8988T (cell line): ENCODE measurements at places on chromosomes 2 and 18.

GRCh38 chr2:33500177-33500576 lies 23.7 kb downstream of the RASGRP3 start:
- no peak for DNase-seq

DNA sequence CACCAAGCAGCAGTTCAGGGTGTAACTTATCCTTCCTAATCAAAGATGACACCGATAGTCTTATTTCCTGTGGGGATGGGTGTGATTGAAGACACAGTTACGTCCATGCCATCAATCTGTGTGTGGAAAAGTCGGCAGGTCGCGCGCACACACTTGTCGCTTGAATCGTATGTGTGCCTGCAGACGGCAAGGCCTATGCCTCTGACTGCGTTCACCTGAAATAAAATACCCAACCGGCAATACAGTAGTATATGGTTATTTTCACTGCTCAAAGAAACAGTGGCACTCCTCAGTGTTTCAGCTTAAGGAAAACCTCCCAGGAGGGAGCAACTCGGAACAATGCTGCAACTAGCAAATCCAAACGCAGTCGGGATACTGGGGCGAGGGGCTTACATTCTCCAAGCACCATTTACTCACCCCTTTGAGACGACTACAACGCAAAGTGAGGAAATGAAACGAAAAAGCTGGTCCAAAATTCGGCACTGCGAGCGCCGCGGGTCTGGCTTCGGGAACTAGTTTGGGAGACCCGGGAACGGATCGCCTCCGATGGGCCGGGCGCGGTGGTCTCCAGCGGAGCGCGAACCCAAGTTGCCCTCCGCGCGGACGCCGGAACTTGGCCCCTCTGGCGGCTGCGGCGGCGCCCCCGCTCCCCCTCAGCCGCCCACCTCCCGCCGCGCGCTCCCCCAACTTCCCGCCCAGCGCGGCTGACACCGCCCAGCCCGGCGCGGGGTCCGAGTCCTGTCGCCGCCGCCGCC lies 675 bp downstream of the PRKD3 start:
- no peak for DNase-seq

DNA sequence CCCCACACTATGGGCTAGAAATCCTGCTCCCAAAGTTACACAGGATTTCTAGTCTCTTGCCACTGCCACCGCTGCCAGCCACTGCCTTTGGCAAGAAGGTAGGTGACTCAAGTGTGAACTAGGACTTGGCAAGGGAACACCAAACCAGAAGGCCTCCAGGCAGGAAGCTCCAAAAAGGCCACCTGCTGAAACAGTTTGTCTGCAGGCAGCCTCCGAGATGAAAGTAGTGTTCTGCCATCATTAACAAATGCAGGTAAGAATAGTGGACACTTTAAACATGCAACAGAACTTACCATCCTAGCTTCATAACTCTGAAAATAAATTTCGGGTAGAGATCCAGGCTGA lies 3.9 kb downstream of the ANKRD44 start:
- no peak for DNase-seq

DNA sequence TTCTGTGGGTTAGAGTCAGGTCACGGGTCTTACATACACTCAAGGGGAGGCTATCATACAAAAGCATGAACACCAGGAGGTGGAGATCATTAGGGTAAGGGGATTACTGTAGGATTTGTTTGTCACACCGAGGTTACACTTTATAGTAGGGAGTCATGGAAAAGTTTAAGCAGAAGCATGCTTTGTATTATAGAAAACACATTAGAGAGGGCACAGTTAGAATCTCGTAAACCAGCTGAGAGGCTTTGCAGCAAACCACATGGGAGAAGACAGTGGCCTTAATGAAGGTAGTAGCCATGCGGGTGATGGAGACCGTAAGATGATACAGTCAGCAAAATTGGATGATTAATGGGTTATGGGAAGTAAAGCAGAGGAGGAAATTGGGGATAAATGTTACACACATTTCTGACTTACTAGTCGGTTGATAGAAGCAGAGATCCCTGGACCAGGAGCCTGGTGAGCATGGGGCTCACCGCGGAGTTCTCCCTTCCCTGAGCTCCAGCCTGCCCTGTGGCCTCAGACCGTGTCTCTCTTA lies 75.6 kb downstream of the MAPRE2 start:
- no peak for DNase-seq

DNA sequence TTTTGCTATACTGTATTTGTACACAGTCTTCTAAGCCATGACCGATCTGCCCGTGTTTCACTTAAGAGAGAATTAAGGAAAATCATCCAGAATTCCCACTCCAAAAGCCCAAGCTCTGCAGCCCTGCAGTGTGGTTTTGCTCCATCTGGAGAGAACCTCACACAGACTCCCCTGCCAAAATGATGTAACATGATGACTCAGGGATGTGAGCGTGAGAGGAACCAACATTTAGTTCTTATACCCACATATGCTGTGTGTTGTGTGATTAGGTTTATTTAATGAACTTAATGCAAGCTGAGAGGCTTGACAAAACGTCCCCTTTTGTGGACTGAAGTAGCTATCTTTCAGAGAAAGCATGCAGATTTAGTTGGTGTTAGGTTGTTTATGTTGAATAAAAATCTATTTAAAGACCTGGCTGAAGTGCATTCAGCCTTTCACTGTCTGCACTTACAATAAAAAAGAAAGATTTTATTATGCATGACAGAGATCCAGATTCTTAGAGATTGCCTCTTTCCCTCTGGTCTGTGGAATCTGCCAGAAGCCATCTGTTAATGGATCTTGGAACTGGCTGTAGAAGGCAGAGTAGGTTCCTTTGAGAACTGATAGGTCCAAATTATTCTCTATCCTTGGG lies 6.3 kb downstream of the RAB12 start:
- no peak for DNase-seq
